ENCODE measurements at places on chromosomes 5 and 9.

- DNase-seq: no peak
Measured at GRCh38 chr5:39427229-39427628, 2.4 kb upstream of the DAB2 start.

DNA sequence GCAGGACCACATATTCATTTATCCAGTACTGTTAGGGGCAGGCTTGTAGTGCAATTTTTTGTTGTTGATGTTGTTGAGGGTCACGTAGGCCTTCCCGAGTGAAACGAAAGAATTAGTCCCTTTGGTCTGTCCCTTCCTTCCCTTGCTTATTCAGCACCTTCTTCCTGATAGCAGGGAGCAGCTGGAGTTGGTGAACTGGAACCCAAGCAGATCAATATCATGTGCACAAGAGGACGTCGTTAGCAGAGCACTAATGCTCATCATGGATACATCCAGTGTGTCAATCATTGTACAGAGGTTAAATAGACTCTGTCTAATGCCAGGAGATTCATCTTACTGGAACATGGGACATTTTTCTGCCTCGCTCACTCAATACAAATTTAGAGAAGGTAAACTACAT, 33.0 kb upstream of the MAP1B start:
- no peak for DNase-seq

GRCh38 chr5:53381-54174, 38.4 kb upstream of the PLEKHG4B start:
- peak; percentile 35 for DNase-seq

- no peak for DNase-seq
Measured at GRCh38 chr9:99782962-99783718, 38.5 kb upstream of the NR4A3 start.

DNA sequence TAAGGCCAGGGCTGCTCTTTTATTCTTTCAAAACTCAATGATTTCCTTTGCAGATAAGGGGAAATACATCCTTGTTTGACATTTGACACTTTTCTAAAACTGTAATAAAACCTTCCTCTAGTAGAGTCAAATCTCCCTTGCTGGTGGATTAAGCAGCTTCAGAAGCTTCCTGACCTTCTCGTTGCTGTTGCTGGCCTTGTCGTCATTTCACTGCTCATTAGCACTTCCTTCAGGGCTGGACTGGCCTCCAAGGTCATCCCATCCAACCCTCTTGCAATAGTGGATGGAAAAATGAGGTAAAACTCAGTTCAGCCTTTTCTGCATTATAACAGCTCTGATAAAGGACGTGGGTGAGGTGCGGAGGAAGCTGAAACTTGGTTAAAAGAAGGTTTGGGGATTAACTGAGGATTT, 1.1 kb upstream of the ADAMTSL1 start:
- no peak for DNase-seq

DNA sequence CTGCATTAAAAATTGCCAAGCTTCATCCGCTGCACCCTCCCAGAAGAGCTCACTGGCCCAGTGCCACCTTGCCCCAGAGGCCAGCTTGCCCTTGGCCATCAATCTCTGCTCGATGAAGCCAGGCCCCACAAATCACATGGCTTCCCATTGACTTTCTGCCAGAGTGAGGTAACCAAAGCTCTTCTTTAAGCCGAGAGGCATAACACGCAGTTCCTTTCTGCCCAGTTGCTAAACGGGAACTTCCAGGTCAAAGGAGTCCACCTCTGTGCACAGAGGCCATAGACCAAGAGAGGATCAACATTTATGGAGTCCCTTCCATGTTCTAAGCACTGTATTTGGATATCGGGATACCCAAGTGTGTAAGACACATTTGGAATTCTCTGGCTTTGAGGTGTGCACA, 208.8 kb downstream of the KIF4B start:
- DNase-seq: no peak

GRCh38 chr9:92404042-92404836, at the start of gene OGN:
Gene OGN, minus strand, starts transcription at chr9:92404578. Its CDS starts 1,171 bp downstream, at chr9:92403407.
- no peak for DNase-seq

GRCh38 chr5:172860520-172861443, 26.7 kb downstream of the ERGIC1 start:
- DNase-seq: no peak

DNA sequence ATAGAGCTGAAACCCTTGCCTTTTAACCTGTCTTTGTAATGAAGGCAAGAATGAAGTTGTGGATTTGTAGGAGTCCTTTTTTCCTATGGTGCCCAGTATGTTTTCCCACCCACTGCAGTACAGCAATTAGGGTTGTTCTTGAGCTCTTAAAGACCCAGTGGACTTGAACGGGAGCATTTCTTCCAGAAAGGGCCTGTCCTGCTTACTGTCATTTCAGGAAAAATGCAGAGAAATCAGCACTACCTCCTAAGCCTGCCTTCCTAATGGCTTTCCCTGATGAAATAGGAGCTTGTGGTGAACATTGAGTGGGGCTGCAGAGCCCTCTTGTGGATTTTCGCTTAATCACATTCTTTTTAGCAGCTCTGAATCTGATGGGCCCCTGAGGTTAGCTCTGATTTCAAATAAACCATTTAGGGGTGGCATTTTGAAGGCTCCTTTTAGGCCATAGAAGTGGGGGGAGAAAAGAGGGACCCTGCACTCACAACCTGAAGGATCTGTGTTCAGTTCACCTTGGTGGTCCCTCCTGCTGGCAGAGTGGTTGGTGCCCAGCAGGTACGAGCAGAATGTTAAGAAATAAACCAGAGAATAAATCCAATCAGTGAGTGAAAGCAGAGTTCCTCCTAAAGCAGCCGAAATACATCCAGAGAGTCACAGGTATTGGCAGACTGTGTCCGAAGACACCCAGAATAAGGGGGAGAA, 188.0 kb upstream of the KLF9 start:
- DNase-seq: peak; percentile 71

GRCh38 chr5:134174841-134175839, 1.6 kb downstream of the SKP1 start:
- DNase-seq: peak; percentile 26

DNA sequence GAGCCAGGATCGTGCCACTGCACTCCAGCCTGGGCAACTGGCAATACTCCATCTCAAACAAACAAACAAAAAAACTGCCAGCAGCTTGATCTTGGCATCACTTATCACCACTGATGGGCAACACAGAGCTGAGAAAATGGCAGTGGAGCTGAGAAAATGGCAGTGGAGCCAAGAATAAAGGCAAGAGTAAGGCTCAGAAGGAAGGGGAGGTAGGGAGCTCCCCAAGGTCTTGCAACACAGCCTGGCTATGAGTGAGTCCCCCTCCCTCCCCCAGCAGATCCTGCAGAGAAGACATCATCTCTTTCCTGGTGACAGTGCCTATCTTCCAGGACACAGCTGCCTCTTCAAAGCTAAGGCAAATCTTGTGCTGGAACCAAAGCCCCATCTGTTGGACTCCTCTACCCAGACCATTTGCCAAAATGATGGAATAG, 70.3 kb downstream of the UGCG start:
- no peak for DNase-seq

- no peak for DNase-seq
Measured at GRCh38 chr5:122291000-122291901, 20.8 kb upstream of the SNCAIP start.

DNA sequence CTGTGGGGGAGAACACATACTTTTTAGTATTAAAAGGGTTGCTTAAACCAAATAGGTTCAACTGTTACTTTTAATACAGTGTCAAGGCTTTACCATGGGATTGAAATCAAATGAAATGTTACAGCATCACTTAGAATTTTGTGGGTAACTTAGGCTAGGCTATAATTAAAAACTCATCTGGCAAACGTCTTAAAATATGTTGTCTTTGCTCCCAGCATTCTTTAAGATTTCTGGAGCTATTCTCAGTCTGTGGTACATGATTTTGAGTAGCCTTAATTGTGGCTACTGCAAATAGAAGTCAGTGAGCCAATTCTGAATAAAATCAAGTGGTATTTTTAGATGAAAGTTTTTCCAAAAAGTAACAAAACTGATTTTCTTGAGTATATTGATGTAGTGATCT, 30.7 kb downstream of the UHRF2 start:
- DNase-seq: no peak

DNA sequence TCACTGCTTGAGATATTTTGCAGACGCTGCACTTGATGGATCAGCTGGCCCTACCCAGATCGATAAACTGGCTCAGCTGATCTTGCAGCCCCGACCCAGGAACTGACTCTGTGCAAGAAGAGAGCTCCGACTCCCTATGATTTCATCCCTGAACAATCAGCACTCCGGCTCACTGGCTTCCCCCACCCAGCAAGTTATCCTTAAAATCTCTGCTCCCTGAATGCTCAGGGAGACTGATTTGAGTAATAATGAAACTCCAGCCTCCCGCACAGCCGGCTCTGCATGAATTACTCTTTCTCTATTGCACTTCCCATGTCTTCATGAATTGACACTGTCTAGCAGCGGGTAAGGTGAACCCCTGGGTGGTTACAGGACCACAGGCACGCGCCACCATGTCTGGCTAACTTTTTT, 16.9 kb upstream of the NANS start:
- no peak for DNase-seq

DNA sequence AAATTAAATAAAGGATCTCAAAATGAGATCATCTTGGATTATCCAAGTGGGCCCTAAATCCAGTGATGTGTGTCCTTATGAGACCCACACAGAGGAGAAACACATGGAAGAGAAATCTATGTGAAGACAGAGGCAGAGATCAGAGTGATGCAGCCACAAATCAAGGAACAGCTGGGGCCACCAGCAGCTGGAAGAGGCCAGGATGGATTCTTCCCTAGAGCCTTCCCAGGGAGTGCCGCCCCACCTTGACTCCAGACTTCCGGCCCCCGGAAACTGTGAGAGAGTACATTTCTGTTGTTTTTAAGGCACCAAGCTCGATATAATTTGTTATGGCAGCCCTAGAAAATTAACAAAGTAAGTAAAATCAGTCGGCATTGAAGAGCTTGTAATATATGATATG, 286.9 kb downstream of the FBXL7 start:
- no peak for DNase-seq

- DNase-seq: peak; percentile 88
Measured at GRCh38 chr5:181188700-181189362, 16.2 kb downstream of the TRIM7 start.

- DNase-seq: no peak
Measured at GRCh38 chr9:91421971-91422757, 1.5 kb downstream of the NFIL3 start.

GRCh38 chr5:42828671-42829070, 17.0 kb upstream of the SELENOP start:
- DNase-seq: no peak

- DNase-seq: no peak
Measured at GRCh38 chr5:171438738-171439137, 19.3 kb downstream of the FGF18 start.

DNA sequence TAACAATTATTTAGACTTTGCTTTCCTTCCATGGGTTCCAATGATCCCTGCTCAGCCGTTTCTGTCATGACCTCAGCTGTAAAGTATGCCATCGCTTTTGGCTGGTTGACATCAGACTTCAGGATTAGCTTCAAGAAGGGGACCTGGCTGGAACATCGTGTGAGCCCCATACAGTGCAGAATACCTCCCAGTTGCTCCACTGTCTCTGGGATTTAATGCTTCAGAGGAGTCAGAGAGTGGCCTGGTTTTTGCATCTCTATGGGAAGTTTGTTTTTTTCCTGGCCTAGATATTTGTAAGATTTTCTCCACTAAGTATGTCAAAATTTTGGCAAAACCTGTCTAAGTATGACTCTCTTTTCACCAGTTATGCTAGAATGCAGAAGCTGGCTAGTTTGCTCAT, 216.9 kb downstream of the GABBR2 start:
- no peak for DNase-seq

DNA sequence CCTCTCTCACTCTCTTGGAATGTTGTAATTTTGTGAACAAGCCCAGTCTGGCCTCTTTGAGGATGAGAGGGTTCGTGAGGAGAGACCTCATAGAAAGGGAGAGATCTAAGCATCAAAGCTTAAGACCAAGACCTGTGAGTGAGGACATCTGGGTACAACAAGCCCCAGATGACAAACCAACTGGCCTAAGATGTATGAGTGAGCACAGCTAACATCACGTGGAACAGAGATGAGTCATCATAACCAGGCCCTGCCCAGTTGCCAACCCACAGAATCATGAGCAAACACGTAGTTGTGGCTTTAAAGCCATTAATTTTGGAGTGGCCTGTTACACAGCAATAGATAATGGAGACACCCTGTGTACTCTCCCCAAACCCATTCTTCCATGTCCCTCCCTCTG, 439.1 kb upstream of the KIF2A start:
- peak; percentile 26 for DNase-seq

GRCh38 chr5:41621420-41621819, 111.0 kb upstream of the PLCXD3 start:
- no peak for DNase-seq

GRCh38 chr5:80284720-80285119, 28.9 kb upstream of the SERINC5 start:
- DNase-seq: peak; percentile 10

DNA sequence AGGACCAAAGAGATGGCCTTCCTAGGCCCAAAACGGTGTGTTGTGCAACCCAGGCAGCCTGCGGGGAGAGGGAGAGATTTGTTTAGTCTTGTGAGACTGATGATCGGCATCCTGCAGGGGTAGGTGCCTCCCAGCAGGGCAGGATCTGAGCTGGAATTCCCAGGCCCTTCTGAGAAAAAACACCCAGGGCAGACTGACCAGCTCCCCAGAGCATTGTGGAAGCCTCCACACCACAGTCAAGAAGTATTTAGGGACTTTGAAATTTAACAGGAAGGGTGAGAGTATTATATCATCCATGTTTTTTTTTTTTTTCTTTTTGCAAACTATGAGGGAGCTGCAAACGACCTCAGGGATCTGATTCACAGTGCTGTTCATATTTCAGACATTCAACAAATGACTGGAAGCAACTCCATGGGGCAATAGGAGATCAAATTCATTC, 104.5 kb upstream of the LHFPL2 start:
- no peak for DNase-seq

- DNase-seq: no peak
Measured at GRCh38 chr9:85204176-85204575, 534.6 kb downstream of the NTRK2 start.

GRCh38 chr5:6766604-6767093, 53.4 kb downstream of the TENT4A start:
- DNase-seq: peak; percentile 50

DNA sequence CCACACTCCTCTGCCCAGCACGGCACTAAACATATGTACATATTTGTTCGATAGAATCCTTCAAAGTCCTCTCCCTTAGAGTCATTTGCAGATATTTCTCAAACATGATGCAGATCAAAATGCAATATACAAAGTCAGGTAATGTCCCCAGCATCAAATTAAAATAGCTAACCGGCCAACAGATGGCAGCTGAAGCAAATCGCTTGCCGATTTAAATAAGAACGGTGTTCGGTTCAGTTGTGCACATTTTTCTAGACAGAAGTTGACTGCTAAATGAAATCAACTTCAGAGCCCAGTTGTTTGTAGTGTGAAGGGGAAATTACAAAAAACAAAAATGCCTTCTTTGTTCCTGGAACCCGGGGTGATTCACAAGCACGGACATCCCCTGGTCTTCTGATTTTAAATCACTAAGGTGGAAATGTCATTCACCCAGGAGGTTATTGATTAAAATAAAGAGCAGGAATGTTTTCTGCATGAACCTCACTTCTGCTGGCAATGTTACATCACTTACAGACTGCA, 219.2 kb downstream of the EBF1 start:
- DNase-seq: peak; percentile 44
